NCI-H774 (cell line): ENCODE measurements at places on chromosomes 7 and 10.

- DNase-seq: no peak
Measured at GRCh38 chr7:122248472-122248871, 56.1 kb downstream of the FEZF1 start.

DNA sequence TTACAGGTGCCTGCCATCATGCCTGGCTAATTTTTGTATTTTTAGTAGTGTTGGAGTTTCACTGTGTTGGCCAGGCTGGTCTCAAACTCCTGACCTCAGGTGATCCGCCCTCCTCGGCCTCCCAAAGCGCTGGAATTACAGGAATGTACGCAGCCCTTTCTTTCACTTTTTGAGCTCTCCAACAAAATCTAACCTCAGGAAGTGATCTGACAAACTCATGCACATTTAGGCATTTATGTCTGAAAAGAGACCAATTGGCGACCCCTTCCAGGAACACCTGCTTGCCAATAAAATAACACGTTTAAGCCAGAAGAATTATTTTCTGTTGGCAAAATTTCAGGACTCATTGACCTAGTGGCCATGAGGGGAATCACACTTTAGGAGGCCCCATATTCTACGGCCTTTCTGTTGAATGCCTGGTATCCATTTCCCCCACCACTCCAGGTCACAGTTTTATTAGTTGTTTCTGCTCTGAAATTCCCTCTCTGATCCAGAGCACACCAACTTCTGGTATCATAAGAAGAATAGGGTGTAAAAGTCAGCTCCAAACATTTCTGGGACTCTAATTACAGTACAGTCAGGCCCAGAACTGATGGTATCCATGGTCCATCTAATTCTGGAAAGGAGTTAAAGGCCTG is 65.8 kb upstream of the FRMD4A start:
- DNase-seq: no peak

GRCh38 chr10:101029520-101030295 is 1.2 kb downstream of the PDZD7 start:
- DNase-seq: no peak

GRCh38 chr7:34900891-34901513 is 136.3 kb downstream of the DPY19L1 start:
- DNase-seq: no peak

- no peak for DNase-seq
Measured at GRCh38 chr7:108384716-108385483, 71.3 kb downstream of the NRCAM start.

- DNase-seq: no peak
Measured at GRCh38 chr10:87845624-87845998, 17.7 kb downstream of the KLLN start.

- DNase-seq: no peak
Measured at GRCh38 chr10:68955355-68955831, 577 bp upstream of the DDX21 start.

DNA sequence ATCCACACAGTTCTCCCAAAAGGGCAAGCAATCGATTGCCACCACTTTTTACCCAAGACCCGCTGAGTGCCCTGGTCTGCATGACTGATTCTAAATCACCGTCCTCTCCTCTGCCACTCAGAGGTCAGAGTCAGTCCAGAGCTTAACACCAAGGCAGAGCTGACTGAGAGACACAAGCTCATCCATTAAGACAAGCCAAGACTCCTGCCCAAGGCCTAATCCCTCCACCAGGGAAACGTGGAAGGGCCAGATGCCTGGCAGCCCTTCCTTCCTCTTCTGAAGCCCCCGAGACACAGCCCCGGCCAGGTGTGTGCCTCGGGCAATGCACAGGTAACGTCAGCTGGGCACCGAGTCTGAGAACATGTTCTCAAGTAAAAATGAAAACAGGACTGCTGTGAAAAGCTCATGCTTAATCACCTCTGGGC is 51.7 kb downstream of the DIP2C start:
- DNase-seq: no peak

- DNase-seq: no peak
Measured at GRCh38 chr10:52649511-52649910, 123.1 kb downstream of the MBL2 start.

GRCh38 chr10:97188261-97188711 is 2.5 kb upstream of the SLIT1 start:
- peak; percentile 13 for DNase-seq

- DNase-seq: no peak
Measured at GRCh38 chr10:100780324-100780723, 34.9 kb downstream of the PAX2 start.

- no peak for DNase-seq
Measured at GRCh38 chr10:116444527-116445142, 17.0 kb downstream of the PNLIPRP3 start.

GRCh38 chr7:17725821-17726220 is 214.5 kb downstream of the SNX13 start:
- no peak for DNase-seq

DNA sequence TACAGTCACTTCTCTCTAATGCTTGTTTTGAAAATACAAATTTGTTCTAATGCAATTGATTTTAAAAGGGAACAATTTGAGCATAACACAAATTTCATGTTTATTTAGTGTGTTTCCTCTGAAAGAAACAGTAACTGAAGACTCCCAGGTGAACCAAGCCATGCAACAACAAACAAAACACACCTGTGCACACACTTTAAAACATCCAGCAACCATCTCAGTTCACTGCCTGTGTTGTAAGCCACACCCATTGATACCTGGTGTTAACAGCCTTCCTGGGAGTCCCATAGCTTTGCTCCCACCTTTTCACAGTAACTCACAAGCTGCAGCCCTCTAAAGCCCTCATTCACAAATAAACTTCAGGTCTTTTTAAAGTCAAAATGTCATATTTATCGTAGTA is 89.3 kb downstream of the DOCK4 start:
- peak; percentile 71 for DNase-seq

DNA sequence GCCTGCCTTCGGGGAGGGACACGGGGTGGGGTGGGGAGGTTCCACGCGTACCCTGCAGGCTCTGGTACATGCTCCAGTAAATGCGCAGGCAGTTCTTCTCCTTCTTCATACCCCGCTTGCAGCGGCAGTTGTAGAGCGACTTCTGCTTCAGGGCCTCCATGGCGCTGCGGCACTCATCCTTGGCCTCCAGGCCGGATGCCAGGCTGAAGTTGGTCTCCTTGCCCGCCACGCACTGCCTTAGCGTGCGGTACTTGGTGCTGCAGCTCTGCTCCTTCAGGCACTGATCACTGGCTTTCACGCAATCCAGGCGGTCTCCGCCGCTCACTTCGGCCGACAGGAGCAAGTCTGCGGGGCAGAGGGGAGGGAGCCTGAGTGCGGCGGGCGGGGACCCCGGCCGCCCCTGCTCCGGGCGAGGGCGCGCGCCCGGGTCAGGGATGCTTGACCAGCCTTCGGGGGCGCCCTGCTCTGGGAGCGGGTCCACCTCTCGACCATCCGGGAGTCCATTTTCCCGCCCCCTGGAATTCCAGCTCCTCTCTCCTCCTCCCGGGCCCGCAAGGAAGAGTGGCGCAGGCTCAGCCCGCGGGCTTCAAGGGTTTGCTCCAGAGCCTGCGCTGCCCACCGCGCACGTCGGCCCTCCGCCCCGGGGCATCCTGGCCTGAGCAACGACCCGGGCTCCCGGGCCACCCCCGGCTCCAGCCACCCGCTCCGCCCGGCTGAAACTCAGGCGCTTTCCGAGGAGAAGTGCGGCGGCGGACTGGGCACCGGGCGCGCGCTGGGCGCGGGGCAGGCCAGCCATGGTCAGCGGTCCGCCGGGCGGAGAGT is 2.0 kb downstream of the GFRA1 start:
- DNase-seq: no peak

- DNase-seq: no peak
Measured at GRCh38 chr7:124124201-124124600, 91.3 kb upstream of the TMEM229A start.

- no peak for DNase-seq
Measured at GRCh38 chr7:155482511-155483183, 24.7 kb downstream of the EN2 start.

- DNase-seq: no peak
Measured at GRCh38 chr7:4159154-4159501, 523.0 kb upstream of the FOXK1 start.

DNA sequence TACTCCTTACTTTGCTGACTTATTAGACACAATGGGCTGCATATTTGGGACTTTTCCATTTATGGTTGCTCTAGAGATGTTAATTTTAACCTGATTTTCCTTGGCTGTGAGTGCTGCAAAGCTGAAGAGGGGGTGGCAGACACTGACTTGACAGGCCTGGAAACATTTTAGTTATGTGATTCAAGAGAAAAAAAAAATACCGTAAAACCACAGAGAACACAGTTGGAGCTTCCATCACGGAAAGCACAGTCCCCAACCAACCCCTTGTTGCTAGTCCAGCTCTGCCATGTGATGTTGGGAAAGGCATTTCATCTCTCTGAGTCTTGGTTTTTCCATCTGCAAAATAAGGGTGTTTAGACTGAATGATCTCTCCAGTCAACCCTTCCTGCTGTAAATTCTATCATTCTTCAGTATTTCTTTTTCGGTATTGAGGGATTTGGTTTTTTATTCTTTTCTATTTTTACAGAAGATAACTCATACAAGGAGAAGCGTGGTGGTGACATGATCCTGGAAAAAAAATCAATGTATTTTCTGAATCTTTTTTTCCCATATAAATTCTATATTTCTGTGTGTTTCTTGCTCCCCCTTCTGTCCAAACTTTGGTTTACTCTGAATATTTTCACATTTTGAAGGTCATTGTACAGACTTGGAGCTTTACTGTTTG is 246.1 kb downstream of the REEP3 start:
- no peak for DNase-seq

- DNase-seq: no peak
Measured at GRCh38 chr10:96344178-96344577, 14.6 kb downstream of the OPALIN start.

GRCh38 chr10:112201334-112201733 is 17.8 kb upstream of the GPAM start:
- DNase-seq: no peak

DNA sequence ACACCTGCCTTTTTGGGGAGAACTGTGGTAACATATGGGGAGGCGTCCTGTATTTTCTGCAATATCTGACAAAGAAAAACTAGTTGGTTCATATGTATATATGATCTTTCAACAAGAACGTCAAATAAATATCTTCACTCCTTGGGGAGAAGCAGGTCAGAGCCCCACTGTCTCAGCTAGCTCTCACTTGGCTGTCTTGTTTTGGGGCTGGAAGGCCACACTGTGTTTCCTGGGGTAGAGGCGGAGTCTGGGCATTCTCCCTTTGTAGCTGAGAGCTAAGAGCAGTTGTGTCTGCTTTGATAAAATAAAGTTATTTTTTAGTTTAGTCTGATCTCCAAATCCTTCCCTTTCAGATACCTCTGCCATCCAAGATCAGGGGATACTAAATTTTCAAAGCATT is 83.9 kb upstream of the IGFBP3 start:
- no peak for DNase-seq

GRCh38 chr10:108598320-108598695 is 1325.0 kb downstream of the XPNPEP1 start:
- no peak for DNase-seq

DNA sequence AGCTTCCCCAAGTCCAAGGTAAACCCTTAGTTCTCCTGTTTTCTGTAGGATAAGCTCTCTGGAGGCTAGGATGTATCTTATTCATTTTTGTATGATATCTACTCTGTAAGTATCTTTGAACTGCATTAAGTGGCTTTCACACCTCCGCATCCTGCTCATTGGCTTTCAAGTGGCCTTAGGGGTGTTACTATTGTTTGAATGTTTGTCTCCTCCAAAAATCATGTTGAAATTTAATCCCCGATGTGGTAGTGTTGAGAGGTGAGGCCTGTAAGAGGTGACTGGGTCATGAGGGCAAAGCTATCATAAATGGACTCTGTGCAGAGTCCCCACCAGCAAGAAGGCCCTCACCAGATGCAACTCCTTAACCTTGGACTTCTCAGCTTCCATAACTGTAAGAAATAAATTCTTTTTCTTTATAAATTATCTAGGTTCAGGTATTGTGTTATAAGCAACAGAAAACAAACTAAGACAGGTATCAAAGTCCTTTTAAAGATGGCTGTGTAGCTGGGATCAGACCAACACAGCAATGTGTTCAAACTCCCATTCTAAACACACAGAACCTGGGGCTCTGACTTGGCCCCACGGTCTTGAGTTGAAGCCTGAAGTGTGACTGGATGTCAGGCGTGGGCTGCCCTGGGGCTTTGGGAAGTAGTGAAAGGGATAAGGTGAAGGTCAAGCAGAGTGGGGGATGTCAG is 25.9 kb downstream of the TBXAS1 start:
- no peak for DNase-seq

GRCh38 chr10:5971886-5972285 is 5.5 kb downstream of the IL15RA start:
- DNase-seq: no peak

- no peak for DNase-seq
Measured at GRCh38 chr7:88399696-88400240, 93.1 kb upstream of the STEAP4 start.

GRCh38 chr10:26386781-26387180 is 51.4 kb upstream of the APBB1IP start:
- no peak for DNase-seq

DNA sequence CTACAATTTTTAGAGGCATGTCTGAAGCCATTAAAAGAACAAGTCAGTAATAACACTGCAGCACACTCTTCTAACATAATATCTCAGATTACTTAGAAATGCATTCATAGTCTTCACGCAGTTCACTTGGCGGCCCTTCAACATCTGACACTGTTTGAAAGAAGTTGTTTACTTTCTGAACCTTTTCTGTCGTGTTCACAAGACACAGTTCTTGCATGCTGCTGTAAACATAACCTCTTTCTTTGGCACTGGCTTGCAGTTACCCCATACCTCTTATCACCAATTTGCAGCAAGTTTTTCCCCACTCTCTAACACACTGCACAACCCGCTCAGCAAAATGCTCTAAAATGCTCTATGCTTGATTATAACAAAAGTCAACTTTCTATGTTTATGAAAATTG is 12.0 kb downstream of the PIP4K2A start:
- DNase-seq: no peak

DNA sequence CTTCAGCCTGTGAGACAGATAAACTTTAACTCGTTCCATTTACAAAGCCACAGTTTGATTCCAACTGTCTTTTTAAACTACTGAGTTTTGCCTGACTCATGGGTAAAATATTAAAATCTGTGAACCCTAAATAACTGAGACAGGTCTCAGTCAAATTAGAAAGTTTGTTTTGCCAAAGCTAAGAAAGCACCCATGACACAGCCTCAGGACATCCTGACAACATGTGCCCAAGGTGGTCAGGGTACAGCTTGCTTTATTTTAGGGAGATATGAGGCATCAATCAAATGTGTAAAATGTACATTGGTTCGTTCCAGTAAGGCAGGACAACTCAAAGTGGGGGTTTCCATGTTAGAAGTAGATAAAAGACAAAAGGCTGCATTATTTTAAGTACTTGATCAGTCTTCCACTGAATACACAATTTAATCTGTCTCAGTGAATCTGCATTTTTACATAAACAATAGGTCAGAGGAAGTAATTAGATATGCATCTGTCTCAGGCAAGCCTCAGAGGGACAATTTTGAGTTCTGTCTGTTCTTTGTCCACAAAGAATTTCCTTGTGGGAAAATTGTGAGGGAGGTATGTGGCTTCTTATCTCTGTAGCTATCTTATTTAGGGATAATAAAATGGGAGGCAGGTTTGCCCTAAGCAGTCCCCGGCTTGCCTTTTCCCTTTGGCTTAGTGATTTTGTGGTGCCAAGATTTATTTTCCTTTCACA is 11.0 kb upstream of the PIP start:
- no peak for DNase-seq

GRCh38 chr7:97346349-97346748 is 228.9 kb downstream of the SDHAF3 start:
- DNase-seq: no peak
